ENCODE measurements at places on chromosomes 12 and 14. TPM values are rescaled to one million over a fixed set of nuclear protein-coding genes. Genes with fewer than 3 reads are reported as not detected.

HOXC4 gene
- 0.86 TPM for total RNA-seq

KRT5 gene
- total RNA-seq = 49.4 TPM

P3H3 gene
- total RNA-seq = 23.3 TPM

FAR2 gene
- total RNA-seq = 14.4 TPM

ERP27 gene
- 64.6 TPM for total RNA-seq

LRFN5 gene
- 12.6 TPM for total RNA-seq

DIO2 gene
- total RNA-seq = 0.46 TPM

PIWIL1 gene
- total RNA-seq = not detected
